ENCODE measurements at places on chromosomes 12 and 14.

GRCh38 chr14:83923842-83924241 is 1606.1 kb upstream of the FLRT2 start:
- DNase-seq: no peak

DNA sequence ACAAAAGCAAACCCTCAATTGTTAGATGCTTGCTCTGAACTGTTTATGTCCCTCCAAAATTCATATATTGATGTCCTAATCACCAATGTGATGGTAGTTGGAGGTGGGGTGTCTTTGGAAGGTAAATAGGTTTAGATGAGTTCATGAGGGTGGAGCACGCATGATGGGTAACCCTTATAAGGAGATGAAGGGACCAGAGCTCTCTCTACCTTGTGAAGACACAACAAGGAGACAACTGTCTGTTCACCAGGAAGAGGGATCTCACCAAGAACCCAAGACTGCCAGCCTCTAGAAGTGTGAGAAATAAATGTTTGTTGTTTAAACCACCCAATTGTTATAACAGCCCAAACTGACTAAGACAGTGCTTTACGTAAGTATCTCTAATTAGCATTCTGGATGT is 27.0 kb downstream of the DHRS2 start:
- DNase-seq: no peak

GRCh38 chr14:96424109-96424989 is 32.4 kb downstream of the AK7 start:
- peak; percentile 35 for DNase-seq

DNA sequence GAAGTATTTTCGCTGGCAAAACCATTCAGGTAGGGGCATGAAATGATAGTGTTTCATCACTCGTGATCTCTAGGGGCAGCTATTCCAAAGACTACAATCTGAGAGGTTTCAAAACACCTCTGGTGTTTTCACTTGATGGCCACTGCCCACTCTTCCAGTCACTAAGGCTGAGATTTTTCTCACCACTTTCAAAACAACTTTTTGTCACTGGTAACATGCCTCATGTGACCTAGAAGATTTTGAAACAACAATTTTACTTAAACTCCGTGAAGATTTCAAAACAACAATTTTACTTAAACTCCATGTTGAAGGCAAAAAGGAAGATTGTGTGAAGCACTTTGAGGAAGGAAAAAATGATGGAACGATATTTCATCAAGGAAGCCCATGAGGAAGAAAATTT is 1.2 kb upstream of the IRAK3 start:
- no peak for DNase-seq

- DNase-seq: no peak
Observed at GRCh38 chr12:126358806-126359205, 1293.6 kb downstream of the AACS start.

DNA sequence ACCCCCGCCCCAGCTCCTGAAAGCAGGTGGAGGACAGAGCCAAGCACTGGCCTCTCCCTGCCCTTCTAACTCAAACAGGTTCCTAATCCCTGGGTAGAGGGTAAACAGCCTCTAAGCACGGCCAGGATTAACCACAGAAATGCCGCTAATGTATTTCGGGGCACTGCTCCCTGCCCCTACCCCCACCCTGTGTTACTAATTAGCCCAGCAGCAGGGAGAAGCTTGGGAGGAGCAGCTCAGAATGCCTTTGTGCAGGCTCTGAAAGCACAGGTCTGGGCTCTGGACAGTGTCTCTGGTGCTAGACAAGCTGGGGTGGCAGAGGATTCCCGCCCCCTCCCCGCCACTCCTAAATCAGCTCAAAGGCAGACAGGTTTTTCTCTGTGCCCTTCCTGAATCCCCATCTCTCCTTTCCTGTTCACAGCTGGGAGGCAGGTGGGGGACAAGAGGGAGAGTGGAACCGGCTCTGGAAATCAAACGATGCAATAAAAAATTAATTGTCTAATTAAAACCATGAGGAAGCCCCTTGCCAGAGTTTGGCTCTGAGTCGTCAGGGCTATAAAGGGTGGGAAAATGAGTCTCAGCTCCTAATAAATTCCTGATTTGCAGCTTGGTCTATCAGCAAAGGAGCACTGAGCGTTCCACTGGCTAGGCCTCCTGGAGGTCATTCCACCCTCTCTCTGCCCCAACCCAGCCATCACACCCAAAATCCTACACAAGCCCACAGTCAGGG is 53.0 kb downstream of the SMUG1 start:
- DNase-seq: no peak

- no peak for DNase-seq
Observed at GRCh38 chr14:67429510-67430205, 17.7 kb upstream of the PLEK2 start.

- DNase-seq: no peak
Observed at GRCh38 chr12:12918781-12919389, 27.5 kb downstream of the GPRC5A start.

DNA sequence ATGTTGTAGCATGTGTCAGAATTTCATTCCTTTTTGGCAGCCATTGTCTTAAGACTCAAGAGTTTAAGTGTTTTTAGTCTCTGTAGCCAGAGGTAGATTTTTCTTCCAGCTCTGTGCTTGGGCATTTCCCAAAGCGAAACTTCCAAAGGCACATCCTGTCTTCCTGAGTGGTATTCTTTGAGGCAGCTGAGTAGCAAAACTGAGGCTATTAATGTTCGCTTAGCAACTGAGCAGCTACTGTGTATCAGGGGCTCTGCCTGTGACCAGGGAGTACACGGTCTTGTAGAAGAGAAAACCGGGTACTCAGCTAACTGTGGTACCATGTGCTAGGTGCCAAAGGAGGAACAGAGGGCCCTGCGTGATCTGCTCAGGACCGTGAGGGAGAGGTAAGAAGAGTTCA is 52.0 kb downstream of the ETV6 start:
- no peak for DNase-seq

DNA sequence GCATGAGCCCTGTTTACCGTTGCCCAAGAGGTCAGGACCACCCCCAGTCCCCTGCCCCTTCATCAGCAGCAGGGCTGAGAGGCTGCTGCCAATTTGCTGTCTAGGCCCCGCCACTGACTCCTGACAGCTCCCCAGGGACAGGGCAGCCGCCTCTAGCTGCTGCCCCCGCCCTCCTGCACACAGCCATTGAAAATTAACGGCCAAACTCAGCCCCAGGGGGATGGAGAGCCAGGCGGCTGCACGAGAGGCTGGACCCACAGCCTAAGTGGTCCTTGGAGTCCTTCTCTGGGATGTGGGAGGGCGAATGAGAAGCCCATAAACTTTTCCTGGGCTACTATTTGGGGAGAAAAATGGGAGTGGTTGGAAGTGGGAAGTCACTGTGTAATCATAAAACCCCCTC is 4.6 kb downstream of the FOXN4 start:
- DNase-seq: no peak

GRCh38 chr12:94057262-94058151 is 90.9 kb upstream of the PLXNC1 start:
- DNase-seq: no peak

DNA sequence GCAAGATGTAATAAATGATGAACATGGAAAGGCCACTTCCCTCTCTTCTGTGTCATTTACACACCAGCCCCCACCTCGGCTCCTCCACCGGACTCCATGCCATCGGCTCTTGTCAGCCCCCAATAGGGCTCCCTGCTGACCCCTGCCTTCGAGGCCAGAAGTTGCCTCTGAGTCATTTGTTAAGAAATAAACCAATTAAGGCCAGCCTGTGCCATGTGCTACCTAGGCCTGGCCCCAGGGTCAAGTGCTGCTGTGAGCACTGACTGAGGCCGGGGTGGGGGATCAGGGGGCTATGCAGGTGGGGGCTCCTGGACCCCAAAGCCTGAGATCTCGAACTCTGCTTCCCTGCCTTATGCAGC is 53.2 kb downstream of the TESC start:
- no peak for DNase-seq

DNA sequence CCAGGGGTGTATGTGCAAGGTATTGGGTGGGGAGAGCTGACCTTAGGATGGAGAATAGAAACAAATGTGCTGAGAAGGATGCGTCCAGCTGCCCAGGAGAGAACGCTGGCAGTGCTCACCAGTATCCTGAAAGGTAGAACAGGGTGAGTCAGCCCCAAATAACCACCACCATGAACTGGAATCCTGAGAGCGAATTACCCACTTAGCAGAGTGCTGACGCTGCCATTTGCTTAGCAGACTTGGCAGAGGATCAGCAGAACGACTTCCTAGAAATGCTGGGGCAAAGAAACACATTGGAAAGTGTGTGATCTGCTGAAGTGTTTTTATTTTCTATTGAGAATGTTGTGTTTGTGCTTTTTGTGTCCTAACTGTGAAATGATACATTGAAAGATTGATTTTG is 213.6 kb downstream of the ADGRD1 start:
- DNase-seq: no peak

GRCh38 chr12:113007166-113007565 is 28.8 kb downstream of the OAS2 start:
- DNase-seq: no peak

DNA sequence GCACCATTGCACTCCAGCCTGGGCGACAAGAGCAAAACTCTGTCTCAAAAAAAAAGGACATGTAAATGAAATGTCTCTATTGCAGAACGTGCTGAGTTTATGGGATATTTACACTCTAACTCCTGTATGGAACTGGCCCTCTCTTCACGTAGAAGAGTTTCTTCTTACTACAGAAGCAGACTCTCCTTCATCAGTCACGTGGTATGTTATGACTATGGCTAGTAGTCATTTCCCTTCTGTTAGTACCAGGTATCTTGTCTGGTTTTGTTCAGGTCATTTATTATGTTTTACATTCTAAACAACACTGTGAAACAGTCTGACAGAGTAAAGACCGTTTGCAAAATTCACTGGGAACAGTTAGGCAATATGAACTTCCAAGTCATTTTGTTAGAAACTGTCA is 20.3 kb downstream of the KNTC1 start:
- no peak for DNase-seq

GRCh38 chr12:49058366-49059044 is 2.1 kb downstream of the KMT2D start:
- no peak for DNase-seq

DNA sequence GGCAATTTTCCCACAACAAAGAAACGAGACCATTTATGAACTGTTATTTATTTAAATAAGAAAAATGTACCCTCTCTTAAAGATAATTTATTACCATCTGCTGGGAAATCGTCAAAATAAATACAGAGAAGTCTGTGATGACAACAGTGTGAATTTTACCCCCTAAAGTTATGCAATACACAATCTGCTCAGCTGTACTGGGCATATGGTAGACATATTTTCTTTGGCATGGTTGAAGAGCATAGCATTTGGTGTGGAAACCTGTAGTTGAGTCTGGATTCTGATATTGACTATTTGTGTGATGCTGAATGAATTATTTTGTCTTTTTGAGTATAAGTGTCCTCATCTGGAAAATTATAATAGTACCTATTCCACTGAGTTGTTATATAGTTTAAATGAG is 60.0 kb downstream of the CFAP54 start:
- DNase-seq: no peak

DNA sequence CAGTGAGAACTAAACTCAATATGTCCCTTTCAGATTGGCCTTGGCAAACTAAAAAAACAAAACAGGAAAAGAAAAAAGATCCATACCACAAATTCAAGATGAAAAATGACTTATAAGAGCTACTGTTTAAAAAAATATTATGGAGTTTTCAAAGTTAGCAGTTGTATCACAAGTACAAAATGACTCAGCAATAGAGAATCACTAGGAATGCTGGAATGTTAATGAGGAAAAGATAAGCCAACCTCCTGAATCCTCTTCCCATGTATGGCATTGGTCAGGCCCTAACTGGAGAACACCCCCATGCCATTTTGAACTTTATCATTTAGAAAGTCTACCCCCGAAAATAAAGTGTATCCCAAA is 62.2 kb downstream of the PPP1R36 start:
- no peak for DNase-seq

- DNase-seq: no peak
Observed at GRCh38 chr12:51075390-51075789, 8.0 kb downstream of the CSRNP2 start.

DNA sequence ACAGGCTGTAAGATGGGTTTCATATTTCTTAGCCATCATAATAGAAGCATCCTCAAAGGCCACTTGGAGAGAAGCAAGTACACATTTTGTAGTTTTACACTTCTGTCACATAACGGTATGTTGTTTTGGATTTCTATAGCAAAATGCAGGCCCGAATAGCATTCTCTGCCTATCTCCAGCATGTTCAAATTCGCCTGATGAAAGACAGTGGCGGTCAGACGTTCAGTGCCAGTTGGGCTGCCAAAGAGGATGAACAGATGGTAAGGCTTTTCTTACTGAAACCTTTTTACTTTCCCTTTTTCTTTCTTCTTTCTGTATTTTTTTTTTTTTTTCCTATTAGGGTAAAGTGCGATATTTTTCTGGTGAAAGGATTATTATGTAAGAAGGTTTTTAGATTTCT is 110.5 kb downstream of the TTLL5 start:
- DNase-seq: no peak

DNA sequence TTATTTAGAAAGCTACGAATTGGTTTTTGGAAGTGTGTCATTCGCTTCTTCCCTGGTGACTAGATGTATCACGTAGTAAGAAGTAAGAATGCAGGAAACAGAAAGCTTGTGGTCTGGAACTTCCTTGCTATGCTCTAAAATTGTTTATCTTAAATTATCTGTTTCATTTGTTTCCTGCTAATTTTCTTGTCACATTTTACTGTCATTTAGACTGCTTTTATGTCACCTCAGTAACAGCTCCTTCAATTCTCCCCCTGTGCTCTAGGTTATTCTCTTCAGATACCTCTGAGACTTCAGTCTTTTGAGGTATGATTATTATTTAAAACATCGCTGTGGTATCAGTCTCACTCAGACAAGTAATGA is 699 bp upstream of the CD69 start:
- no peak for DNase-seq

DNA sequence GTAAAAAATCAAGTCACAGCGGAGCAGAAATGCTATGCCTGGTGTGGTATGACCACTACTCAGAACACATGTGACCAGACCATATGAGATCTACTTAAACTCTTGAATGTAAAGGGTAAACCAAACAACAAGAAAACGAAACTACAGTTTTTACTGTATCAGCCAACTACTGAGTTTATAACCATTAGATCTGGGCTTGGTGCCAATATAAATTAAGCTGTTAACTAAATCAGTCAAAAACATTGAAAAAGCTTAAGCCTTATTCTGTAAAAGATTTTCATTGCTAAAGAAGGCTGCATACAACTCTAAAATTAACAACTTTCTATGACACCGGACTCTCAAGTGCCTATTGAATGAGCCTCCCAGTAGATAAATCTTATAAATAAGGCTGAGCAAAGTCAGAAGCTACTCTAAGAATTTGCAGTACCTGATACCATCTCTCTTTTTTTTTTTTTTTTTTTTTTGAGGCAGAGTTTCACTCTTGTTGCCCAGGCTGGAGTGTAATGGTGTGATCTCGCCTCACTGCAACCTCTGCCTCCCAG is 35.4 kb downstream of the SPTLC2 start:
- DNase-seq: no peak

GRCh38 chr12:44247588-44247987 is 411.7 kb downstream of the TMEM117 start:
- no peak for DNase-seq

GRCh38 chr14:105273062-105273461 is 24.7 kb downstream of the BTBD6 start:
- no peak for DNase-seq
